ENCODE measurements at places on chromosomes 13 and 19.

DNA sequence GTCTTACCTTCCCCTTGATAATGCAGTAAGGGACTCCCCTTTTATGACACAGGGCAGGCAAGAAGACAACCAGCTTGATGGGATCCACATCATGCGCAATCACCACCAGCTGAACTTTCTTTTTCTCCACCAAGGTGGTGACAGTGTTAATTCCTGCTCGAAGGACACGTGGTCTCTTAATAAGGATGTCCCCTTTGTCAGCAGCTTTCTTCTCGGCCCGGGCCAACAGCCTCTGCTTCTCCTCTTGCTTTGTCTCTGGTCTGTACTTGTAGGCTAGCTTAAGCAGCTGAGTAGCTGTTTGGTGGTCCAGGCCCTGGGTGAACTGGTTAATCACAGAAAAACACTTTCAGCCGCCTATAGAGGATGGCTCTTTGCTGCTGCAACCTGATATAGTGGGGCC lies 8.0 kb downstream of the ZNF431 start:
- no peak for DNase-seq

DNA sequence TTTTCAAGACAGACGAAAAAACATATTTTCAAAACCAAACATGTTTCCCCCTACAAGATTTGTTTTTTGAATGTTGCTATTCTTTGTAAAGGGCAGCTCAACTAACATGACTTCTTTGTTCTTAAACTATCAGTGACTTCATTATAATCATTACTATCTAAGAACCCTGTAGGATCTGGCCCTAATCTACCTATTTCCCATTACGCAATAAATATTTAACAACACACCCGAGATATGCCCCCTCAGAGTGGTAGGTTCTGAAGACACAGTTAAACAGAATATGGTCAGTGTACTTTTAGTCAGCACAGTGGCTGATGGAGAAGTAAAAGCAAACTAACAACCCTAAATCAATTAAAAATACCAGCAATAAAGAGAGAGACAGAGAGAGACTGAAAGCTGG lies 186.9 kb downstream of the DIAPH3 start:
- no peak for DNase-seq

GRCh38 chr19:28793391-28794168 lies 419.4 kb downstream of the UQCRFS1 start:
- DNase-seq: no peak

DNA sequence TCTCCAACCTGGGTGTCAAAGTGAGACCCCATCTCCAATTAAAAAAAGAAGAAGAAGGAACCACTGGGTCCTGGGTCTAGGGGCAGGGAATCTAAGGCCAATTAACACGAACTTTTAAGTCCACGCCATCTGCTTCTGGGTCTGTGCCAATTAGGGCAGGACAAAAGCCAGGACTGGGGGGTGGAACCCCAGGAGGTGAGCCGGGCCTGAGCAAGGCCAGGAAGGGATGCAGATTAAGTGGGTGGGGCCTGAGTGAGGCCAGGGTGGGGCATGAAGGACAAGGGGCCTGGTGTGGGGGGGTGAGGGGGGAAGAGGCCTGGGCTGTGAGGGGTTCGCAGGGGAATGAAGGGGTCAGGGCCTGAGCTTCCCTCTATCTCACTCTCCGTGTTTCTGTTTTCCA lies 26.3 kb upstream of the ZNF83 start:
- DNase-seq: no peak

DNA sequence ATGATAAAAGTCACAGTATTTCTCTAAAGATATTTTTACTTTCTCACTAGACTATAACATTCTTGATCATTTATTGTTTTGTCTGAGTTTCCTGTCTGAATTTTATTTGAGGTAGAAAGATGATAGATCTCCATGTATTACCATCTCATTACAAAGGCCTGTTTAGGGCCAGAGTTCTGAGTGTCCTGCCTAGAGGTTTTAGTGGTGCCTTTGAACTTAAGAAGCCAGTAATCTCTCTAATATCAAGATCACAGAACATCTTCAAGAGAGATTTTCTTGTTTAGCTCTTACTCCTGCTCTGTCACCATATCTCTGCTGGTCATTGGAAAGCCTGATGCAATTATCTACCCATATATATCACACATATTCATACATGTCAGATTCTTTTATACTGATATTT lies 101.5 kb downstream of the ZAR1L start:
- DNase-seq: no peak

DNA sequence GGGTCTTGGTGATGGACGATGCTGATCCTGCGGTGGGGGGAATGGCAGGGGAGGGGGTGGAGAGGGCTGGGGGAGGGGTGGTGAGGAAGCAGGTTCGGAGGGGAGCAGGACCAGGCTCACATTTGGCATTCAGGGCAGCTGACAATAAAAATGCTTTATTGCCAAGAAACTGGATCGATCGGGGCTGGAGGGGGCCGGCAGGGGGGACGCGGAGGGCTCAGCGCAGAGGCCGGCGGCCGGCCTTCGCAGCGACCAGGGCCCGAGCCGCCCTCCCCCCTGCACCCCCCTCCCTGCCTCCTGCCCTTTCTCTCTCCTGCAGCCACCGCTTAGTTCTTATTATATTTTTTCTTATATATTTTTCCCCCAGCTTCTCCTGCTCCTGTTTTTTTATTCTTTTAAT lies 18.1 kb upstream of the POU2F2 start:
- DNase-seq: no peak

- DNase-seq: no peak
These were observed 11.6 kb upstream of the COX7A1 start for GRCh38 chr19:36163813-36164212.

All from T-helper 1 cell (primary cell).